ENCODE measurements at places on chromosomes 3 and 15.

- DNase-seq, result no peak
Measured at GRCh38 chr3:171881251-171881650, 38.1 kb downstream of the TMEM212 start.

GRCh38 chr3:59446775-59447465, 397.1 kb upstream of the CFAP20DC start:
- DNase-seq, result no peak

GRCh38 chr3:96538186-96538585, 276.2 kb upstream of the EPHA6 start:
- no peak for DNase-seq

DNA sequence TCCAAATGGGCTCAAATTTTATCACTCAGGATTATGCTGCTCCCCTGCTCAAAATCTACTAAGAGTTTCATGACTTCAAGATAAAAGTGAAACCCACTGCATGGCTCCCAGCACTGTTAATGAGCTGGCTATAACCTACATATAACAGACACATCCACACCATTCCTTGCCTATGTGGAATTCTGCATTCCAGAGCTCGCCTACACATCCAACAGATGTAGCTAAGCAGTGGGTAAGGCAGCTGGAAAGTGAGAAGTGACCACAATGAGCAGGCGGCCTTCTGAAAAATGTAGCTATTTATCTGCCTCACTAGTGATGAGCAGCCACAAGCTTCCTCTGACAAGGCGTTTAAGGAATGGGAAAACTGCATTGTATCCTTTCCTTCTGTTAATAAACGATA, 92.0 kb upstream of the TRIM42 start:
- DNase-seq, result no peak

DNA sequence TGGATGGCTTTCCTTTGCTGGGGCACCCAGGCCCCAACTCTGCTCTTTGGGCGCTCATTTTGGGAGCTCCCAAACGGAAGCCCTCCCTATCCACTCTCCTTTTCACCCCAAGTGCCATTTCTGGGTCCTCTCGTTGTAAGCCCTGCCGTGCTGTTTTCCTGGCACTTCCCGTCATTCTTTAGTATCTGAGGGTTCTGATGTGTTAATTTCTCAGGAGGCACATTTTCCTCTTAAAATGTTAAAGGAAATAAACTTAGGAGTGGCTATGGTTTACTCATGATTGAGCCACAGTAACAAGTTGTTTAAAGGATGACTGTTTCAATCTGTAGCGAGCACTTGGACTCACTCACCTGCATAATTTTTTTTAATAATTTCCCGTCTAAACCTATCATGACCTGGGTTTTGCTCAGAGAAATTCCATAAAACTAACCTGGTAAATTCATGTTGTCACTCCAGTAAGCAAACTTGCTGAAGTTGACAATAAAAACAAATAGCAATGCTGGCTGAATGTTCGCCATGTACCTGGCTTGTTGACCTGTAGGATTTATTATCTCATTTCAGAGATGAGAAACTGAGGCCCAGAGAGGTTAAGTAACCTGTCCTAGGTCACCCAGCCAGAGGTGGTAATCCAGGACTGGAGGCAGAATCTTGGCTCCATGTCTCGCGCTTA, 10.6 kb downstream of the ALDH1A3 start:
- DNase-seq, result no peak

DNA sequence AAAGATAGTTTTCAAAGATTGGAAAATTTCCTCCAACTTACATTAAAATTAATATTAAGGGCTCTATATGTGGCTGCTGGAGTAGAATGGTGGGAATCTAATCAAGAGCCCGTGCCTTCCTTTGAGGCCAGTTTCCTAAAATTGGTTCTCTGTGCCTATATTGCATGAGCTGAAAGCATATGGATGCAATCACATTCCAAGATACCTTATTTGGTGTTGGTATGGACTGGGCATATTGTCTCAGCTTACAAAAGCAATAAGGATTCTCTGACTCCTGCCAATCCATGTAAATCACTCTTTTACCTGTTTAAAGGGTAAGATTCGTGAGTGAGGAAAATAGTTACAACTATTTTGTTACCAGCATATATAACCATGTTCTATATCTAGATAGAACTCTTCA, 111.6 kb downstream of the GREM1 start:
- no peak for DNase-seq
